T-cell (primary cell): ENCODE measurements at places on chromosomes 6 and 20. TPM values are rescaled to one million over a fixed set of nuclear protein-coding genes. Genes with fewer than 3 reads are reported as not detected.

Gene KPNA5
- 41.3 TPM for total RNA-seq

Gene HAO1
- not detected for total RNA-seq

Gene TUBB
- total RNA-seq: 202 TPM

Gene ELOVL2
- not detected for total RNA-seq

Gene NFATC2
- total RNA-seq: 64.9 TPM

Gene FAM50B
- 14.9 TPM for total RNA-seq

Gene MICB
- total RNA-seq: 15.9 TPM

Gene CCN6
- not detected for total RNA-seq

Gene CD24
- 3.4 TPM for total RNA-seq

Gene C20orf141
- not detected for total RNA-seq

Gene DSP
- total RNA-seq: not detected
